ENCODE measurements at places on chromosomes 2 and 18.

GRCh38 chr2:239930871-239931771 is 94.0 kb downstream of the NDUFA10 start:
- DNase-seq, result no peak

DNA sequence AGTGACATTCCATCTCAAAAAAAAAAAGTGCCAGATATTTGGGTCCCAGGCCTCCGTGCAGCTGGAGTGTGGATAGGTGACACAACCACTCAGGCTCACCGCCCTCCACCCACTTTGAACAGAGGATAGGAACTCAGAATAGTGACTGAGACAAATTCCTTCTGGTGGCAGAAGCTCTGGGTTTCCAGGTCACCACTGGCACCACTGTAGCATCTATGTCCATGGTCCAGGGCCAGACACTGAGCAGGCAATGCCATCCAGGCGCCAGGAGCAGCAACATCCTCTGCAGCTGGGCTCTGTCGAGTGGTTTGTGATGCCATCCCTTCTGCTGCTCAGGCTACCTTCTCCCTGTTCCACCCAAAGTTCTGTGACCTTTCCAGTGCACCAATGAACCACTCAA is 81.5 kb upstream of the PTPRM start:
- DNase-seq, result no peak

DNA sequence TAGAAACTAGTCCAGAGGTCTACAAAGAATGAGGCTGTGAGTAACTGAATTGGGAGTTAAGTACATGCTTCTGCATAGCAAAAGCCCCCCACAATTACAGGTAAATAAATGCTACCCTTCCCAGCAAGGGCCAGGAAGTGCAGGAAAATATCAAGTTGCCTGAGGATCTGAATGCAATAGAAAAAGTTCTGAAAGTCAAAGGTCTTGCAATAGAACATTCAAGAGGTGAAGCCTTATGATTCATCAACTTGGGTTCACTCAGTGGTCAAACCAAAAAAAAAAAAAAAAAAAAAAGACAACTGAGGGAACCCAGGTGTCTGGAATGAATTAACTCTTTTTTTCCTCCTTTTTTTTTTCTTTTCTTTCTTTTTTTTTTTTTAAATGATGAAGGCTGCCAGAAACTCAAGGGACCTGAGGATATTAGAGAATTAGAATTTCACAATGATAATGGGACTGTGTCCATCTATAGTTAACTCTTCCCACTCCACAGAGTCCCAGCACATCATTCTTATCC is 42.9 kb upstream of the RFX8 start:
- no peak for DNase-seq

DNA sequence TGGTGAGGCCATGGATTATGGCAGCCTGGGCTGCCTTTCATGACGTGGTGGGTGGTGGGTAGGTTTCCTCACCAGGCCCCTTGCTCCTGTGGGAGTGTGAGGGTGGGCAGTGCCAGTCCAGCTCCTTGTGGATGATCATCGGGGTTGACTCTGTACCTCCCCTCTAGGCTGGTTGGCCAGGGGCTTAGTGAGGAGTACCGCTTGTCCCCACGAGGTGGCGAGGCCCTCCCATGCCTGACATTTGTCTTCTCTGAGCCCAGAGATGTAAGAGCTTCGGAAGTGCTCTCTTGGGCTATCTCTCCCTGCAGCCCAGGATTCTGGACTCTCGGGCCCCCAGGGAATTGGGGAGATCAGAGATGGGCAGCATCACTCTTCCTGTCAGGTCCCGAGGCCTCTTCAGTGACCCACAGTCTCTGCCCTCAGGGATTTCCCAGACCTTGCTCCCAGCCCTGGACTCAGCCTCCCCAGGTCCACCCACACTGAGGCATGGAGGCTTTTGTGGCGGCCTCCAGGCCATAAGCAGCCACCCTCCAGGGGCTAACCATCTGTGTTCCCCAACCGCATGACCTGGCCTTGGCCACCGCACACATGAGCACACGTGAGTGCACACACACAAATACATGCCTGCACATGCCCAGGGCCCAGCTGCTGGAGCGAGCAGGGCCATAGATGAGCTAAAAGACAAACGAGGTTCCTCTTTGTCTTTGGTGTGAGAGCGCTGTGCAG is 6.5 kb downstream of the SPR start:
- peak; percentile 35 for DNase-seq

DNA sequence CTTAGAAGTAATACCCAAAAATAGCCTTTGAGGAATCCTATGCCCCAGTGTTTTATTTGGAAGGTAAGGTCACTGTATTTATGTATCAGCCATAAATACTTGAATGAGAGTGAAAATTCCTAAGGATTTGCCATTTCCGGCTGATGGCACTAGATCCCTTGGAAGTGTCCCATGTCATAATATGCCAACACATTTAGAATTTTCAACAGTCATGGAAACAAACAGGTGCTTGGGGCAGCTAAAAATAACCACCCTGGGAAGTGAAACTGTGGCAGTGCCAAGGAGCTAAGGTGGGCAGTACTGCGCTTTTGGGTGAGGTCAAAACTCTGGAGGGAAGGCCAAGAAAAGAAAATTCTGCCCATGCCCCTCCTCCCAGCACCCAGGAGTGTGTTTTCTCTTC is 80.2 kb downstream of the TCF7L1 start:
- DNase-seq, result no peak

- DNase-seq, result no peak
These were observed 1.1 kb upstream of the NEDD4L start for GRCh38 chr18:58042826-58043490.

DNA sequence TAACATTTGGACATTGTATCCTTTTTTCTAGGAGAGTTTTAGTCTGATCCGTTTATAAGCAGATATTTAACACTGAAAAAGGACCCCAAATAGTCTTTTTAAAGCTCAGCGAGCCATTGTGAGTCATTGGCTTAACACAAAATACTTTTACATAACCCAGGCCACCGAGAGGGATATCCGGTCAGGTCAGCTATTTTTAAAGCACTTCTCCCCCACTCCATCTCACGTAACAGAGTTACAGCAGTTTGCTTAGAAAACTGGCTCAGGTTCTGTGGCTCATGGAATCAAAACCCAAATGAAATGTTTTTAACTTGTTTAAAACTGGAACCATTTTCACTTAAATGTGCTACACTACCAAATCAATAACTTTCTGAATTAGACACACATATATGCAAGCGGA is 23.9 kb downstream of the COL4A3 start:
- no peak for DNase-seq

- no peak for DNase-seq
These were observed 2.8 kb downstream of the KCNG2 start for GRCh38 chr18:79800371-79801180.

DNA sequence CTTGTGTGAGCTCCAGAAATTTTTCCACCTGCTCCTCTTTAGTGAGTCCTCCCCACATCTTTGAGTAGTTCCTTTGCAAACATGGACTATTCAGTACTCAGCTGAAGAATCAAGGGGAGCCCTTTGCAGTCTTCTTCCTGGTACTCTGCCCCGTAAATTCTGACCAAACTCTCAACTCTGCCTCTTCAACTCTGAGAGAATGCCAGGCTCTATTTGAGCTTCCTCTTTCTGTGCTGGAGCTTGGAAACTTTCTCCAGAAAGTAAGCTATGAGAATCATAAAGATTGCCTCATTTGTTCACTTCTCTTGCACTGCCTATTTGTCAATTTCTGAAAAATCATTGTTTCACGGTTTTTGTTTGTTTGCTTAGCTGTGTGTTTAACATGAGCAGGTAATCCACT is 7.4 kb upstream of the STAT4 start:
- no peak for DNase-seq

DNA sequence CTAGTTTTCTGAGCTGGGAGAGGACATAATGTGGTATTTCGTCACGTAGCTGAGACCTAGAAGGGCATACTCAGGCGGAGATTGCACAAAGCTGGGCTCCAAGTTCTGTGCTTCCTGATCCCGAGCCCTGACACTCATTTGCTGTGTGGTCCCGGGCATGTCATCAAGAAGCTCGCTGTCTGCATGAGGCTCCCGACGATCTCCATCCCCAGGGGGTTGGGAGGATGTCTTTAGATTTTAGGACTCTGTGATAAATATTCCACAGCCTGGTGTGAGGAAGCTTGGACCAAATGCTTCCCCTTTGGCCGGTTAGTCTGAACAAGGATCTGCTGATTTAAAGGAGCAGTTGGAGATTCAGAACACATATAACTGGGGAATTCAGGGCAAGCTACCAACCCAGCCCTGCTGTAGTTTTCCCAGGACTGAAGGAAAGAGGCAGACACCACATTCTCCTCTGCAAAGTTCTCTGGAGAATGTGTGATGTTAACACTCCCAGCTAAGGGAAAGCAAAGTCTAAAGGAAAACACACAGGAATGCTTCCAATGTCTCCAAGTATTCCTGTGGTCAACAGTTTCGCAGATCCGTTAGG is 2.3 kb downstream of the KCNE4 start:
- DNase-seq, result no peak

GRCh38 chr2:20962939-20963557 is 80.8 kb downstream of the APOB start:
- peak; percentile 70 for DNase-seq

- no peak for DNase-seq
These were observed 15.5 kb downstream of the REG3G start for GRCh38 chr2:79041032-79041448.

DNA sequence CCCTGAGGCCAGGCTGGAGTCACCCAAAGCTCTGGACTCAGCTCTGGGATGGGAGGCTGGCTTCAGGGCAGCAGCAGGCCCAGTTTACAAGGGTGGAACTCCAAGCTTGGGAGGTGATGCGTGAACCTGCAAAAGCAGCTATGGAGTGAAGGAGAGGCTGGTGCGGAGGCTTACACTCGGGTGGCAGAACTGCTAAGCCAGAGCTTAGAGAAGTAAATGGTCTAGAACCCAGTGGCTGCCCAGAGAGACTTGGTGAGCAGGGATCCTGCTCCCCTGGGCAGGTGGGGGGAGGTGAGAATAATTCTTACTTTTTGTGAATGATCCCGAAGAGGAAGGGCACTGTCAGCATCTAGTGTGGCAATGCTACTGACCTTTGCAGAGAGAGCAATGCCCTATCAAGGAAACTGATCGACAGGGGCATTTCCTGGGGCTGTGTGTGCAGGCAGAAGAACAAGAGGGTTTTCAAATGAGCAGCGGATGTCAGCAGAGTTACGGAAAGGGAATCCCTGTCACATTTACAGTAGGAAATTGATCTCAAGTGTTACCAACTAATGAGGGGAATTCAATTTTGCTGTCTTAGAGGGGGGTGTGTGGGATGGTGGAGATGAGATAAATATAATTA is 80.4 kb downstream of the TGFA start:
- no peak for DNase-seq

DNA sequence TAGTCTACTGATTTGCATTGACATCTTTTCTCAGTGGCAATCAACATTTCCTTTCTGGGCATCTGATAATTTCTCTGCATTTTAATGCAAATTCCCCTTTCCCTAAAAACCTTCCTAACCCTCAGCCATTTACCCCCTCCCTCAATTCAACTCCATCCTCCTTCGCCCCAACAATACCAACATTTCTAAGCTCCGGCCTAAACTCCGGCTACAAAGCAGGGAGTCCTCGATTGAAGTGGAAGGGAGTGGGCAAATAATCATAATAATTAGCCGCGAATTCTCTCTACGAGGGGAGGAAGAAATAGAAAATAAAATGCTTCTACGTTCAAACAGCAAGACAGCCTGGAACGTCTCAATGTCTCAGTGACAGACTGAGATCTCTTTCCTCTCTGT is 4.6 kb downstream of the BCL11A start:
- DNase-seq, result no peak

DNA sequence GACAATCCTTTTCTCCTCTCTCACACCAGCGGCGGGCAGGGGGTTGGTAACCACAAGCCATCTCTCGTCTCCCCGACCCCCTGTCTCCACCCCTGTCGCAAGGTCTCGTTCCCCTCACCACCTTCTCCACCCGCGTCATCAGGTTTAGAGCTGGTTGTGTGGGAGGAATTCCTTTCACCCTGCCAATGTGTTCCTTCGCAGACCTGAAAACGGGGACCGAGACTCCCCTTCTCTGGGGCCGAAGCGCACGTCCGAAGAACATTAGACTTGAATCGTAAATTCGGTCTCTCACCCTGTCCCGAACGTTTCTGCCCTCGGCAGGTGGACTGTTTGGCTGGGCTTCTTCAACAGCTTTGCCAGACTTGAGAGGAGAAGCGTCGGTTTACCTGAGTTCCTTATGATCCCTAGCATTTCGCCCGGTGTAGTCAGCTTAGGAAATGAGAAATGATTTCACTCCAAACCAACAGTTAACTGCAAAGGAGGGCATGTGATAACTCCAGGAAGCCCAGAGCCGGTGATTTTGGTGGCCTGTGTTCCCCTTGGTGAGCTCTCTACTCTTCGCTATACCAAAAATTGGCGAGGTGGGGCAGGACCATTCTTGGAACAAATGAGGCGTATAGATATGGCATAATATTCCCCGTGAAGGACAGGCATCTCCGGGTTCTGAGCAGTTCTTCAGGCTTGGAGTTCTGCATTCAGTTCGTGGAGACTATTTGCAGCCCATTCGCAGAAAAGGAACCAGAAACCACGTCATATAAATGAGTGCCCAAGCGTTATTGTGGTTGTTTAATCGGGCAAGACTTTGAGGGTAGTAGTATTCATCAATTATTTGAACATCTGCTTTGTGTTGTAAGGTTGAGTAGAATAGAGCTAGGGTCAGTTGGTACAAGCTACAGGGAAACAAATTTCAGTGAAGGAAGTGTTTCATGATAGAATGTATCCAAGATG is 694 bp downstream of the CFAP36 start:
- DNase-seq, result peak; percentile 49

DNA sequence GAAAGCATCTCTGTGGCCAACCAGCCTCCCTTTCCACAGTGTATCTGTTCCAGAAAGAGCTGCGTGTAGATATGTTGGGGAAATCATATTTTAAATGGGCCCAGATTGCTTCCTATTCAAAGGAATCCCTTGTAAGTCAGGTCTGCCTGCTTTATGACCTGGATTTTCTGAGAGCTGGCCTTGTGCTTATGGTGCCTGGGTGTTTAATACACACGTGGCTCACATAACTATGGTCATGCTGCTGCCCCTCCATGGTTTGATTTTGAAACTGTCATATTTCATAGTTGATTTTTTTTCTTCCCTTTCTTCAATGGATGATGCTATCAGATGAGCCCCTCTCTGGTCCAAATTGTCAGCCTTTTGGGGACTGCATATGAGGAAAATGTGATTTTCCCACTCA is 111.5 kb upstream of the CNGA3 start:
- DNase-seq, result no peak

DNA sequence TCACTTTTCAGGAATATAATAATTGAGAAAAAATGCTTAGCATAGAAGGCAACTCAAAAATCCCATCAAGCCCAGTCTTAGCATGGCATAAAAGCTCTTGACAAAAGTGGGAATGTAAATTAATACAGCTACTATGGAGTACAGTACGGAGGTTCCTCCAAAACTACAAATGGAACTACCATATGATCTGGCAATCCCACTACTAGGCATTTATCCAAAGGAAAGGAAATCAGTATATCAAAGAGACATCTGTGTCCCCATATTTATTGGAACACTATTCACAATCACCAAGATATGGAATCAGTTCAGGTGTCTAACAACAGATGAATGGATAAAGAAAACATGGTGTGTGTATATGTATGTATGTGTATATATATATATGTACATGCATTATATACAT is 28.8 kb downstream of the ITGAV start:
- DNase-seq, result no peak

DNA sequence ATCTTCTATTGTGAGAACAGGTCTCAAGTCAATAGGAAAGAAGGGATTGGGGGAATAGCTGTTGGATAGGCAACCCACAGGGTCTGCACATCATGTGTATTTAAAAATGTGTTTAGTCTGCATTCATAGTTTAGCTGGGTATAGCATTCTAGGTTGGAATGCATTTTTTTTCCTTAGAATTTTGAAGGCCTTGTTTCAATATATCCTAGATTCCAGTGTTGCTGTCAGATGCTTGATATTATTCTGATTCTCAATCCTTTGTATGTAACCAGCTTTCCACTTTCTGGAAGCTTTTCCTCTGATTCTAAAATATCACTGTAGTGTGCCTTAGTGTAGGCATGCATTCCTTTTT is 9.0 kb upstream of the ATP8B1 start:
- no peak for DNase-seq

Measured in stimulated activated CD4-positive, alpha-beta T cell treated with anti-CD3 and anti-CD28 coated beads, Interleukin-4, amount 100 ng/mL, for 1 hour (primary cell).